ENCODE measurements at places on chromosomes 2 and 18.

- DNase-seq: no peak
Observed at GRCh38 chr2:64296695-64297346, 152.6 kb upstream of the PELI1 start.

- DNase-seq: no peak
Observed at GRCh38 chr2:173216051-173216450, 138.6 kb upstream of the CDCA7 start.

DNA sequence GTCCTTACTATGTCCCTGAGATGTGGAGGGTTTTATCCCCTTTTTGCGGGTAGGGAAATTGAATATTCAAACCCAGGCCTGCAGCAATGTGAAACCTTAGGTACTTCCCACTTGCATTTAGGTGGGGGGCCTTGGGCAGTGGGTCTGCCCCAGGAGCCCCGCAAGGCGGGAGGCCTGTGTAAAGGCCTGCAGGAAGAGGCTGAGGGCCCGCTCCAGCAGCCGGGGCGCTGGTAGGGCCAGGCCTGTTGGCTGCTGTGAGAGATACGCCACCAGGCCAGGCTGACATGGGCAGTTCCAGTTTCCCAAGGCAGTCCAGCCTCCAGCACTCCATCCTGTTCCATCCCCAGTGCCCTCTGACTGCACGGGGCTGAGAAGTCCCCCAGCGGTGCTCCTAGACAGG, 64.2 kb downstream of the GBX2 start:
- DNase-seq: no peak

- DNase-seq: no peak
Observed at GRCh38 chr18:35096677-35097011, 55.4 kb downstream of the MAPRE2 start.

GRCh38 chr2:159904959-159905305, 106.9 kb upstream of the CD302 start:
- peak; percentile 57 for DNase-seq

DNA sequence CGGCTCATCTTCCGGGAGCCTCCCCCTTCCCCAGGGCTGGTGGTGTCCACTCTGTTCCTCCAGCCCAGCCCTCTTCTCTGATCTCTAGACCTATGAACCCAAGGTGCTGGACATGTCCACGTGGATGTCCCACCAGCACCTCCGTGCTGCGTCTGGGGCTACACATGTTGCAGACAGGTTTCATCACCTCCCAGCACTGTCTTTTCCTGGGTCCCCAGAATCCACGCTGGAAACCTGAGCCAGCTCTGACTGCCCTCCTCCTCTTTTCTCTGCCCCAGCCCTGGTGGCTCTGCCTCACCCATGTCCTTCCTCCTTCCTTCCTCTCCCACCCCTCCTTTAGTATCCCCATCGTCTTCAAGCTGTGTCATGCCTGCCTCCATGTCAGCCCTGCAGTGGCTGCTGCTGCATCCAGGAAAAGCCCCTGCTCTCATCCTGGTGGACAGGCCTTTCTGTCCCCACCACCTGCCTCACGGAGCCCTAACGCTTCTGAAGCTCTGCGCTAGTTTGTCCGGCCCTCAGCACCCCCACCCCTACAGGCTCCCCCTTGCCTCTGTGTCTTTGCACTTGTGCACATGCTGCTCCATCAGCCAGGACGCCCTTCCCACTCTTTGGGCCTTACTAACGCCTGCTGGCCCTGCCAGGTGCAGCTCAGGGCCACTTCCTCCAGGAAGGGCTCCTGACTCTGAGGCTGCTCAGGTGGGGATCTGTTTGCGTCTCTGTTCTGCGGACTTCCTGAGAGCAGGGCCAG, 105.9 kb downstream of the DYSF start:
- DNase-seq: no peak

DNA sequence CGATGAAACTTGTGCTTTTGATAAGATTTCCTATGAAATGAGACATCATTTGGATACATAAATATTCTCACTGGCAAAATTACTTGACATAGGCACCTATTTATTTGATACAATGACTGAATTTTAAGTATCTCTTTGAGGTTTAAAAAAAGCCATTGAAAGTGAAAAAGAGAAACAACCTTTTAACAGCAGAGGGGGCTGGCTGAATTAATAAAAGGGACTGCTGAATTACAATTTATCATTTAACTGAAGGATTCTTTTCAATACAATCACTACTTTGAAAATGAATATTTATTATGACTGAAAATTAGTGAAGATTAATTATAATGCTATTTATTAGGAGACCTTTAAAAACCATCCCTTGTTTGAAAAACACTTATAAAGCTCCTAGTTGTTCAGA, 335.3 kb downstream of the DLGAP1 start:
- DNase-seq: no peak

- DNase-seq: no peak
Observed at GRCh38 chr2:203763938-203764664, 57.7 kb downstream of the CD28 start.

DNA sequence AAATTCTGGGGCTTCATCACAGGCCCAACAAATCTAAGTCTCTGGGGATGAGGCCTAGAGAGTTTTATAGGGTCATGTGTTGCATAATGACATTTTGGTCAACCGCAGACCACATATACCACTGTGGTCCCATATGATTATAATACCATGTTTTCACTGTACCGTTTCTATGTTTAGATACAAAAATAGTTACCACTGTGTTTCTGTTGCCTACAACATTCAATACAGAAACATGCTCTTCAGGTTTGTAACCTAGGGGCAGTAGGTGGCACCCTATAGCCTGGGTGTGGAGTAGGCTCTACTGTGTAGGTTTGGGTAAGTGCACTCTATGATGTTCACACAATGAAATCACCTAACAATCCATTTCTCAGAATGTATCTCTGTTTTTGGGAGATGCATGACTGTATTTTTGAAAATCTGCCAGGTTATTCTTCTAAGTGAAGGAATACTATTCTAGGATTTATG, 485.2 kb downstream of the PTPRM start:
- no peak for DNase-seq

- DNase-seq: no peak
Observed at GRCh38 chr2:222049946-222050345, 248.9 kb downstream of the PAX3 start.

- no peak for DNase-seq
Observed at GRCh38 chr2:164922134-164922533, 33.2 kb downstream of the SLC38A11 start.

DNA sequence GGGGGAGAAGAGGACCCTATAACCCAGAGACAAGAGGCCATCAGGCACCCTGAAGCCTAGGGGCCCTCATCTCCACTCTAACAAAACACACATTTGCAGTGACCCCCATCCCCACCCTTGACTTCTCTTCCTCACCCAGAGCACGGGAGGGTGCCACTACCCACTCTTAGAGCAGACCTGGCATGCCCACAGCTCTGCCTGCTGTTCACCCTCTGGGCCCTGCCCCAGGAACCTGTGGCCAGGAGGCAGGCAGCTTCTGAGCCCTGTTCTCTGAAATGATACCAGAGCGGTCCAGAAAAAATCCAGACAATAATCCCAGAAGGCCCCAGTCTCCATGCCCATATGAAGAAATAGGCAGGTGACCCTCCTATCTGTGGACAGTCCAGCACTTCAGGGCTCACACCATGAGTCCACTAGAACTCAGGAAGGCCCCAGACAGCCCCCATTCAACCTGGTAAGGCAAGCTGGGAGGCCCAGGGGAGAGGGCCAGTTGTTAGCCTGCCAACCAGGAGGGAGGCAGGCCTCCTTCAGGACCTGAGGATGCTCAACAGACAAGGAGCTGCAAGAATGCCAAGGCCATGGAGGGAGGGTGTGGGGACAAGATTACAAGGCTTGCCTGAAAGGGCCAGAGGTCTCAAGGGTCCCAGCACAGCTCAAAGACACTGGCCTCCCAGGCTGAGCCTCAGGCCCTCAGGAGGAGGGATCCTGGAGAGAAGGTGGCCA, 75.0 kb downstream of the TNS1 start:
- no peak for DNase-seq

- DNase-seq: peak; percentile 93
Observed at GRCh38 chr2:60553495-60554073, at the start of gene BCL11A. Gene BCL11A (minus strand): TSS chr2:60553654. CDS start chr2:60553270, 384 bp downstream.

- no peak for DNase-seq
Observed at GRCh38 chr2:10452312-10452711, 4.2 kb upstream of the ODC1 start.

DNA sequence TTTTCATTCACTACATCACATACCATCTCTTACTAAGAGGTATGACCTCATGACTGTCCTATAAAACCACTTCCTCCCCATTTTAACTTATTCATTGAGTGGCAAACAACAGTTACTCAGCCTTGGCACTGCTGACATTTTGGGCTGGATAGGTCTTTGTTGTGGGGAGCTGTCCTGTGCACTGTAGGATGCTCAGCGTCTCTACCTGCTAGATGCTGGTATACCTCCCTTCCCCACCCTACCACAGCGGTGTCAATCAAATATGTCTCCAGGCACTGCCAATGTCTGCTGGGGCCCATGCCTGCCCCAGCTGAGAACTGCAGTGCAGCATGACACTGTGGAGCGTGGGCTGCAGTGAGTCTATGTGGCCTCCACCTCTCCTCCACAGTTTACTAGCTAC, 76.3 kb upstream of the MGAT4A start:
- no peak for DNase-seq

DNA sequence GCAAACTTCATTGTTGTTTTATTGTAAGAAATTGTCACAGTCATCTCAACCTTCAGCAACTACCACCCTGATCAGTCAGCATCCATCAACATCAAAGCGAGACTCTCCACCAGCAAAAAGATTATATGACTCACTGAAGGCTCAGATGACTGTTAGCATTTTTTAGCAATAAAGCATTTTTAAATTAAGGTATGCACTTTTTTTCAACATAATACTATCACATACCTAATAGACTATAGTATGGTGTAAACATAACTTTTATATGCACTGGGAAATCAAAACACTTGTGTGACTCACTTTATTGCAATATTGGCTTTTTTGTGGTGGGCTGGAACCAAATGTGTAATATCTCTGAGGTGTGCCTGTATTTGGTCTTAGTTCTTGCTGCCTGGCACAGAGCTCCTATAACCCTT, 15.6 kb downstream of the SCN1A start:
- DNase-seq: no peak

- peak; percentile 86 for DNase-seq
Observed at GRCh38 chr2:157324331-157324843, 1.2 kb downstream of the ERMN start.

DNA sequence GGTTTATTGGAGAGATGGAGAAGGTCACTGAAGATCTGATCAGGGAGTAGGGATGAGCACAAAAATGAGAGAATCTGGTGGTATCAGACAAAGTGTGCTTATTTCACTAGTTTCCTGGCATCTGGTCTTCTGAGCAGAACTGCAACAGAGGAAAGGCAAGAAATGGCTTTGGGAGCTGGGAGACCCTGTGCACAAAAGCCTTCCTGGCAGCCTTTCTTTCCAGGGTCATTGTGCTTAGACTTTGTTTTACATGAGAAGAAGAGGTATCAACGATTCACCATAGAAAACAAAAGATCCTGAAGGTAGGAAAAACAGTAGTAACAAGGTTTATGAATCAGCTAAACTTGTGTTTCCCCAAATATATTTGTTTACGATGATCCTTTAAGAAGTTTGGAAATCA, 162.9 kb downstream of the CNTNAP5 start:
- DNase-seq: no peak

DNA sequence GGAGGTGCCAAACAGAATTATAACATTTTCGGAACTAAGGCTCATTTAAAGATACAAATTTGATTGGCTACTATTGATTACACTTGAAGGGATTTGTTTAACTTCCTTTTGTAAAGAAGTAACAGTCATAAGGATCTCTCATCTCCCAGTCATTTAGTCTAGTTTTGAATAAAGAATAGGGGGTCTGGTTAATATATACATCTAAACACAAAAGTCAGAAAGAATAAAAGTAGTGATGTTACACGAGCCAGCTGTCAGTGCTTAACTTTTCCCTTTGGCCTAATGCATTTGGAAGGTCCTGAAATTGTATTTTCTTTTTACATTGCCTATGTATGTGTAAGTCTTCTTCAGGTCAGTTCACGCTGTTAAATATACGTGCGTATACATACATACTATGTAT, 8.1 kb downstream of the SEPTIN2 start:
- DNase-seq: no peak

GRCh38 chr2:204109681-204110080, 173.1 kb downstream of the ICOS start:
- DNase-seq: no peak

DNA sequence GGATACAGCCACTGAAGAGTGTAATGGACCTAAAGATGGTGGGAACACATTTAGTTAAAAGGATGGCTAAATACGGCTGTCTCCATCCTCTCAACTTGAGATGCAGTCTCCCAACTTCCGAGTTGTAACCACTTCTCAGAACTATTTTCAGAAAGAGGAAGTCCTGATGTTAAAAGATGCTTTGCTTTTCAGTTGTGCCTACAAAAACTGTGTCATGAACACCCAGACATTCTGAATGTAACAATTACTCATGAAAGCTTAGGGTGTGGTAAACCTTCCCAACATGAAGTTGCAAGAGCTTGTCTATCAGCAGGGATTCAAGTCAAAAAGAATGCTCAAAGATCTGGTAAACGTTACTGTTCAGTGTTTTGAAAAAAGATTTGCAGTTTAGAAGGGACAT, 147.9 kb downstream of the DOCK10 start:
- peak; percentile 21 for DNase-seq

GRCh38 chr2:19754907-19755306, 146.9 kb downstream of the TTC32 start:
- DNase-seq: no peak

DNA sequence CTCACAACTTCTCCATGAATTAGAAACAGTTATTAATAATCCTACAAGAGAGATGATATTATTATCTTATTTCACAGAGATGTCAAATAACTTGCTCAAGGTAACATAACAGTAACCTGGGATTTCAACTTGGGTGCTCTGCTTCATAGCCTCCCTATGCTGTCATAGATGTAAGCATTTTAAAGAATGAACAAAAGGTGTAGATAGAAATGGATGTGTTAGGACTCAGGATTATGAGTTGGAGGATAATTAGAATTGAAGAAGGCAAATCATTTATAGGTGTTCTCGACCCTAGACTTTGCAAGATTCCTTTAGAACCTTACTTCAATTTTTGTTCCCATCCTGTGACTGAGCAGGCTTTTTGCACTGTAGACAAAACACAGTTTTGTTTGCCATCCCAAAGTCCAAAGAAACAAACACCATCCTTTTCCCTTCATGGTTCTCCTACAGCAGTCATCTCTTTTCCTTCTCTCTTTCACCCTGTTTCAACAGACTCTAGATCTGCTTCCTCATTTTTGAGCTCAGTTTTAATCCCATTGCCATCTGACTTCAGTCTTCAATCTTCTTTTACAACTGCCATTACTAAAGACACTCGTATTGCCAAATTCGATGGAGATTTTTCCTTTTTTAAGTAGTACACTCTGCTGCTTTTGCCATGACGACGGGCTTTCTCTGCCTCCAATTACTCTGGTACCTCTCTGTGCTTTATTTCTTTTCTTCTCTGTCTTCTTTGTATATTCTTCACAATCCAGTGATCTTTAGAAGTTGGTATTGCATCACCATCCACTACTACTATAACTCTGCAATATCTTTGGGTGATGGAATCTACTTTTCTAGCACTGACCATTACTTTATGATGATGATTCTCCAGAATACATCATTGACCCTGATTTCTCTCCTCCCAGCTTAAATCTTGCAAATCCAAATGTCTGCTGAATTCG, 4.5 kb downstream of the HNMT start:
- no peak for DNase-seq
